ENCODE measurements at places on chromosomes 5 and 9.

DNA sequence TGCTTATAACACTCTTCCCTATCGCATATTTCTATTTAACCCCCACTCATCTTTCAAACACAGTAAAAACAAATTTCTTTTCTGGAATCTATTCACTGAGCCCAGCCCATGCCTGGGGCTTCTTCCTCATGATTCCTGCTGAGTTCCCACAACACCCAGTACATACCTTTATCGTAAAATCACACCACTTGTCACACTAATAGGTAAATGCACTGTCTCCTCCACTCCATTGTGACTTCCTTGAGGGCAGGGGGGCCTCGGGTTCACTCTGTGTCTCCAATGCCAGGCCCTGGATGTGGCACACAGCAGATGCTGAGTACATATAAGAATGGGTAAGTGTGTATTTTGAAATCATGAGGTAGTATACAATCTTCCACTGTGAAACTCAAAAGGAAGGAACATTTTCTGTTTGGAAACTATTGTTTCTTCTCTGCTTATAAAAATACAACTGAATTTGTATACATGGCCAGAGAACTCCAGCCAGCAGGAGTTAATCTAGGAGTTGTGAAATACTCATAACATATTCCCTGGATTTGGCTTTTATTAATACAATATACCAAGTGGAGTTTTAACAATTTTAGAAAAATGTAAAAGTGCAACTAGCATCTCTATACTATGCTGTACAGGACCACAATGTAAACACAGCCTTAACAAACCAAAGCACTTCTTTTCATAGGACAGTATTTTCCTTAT lies 7.2 kb downstream of the PLK2 start:
- DNase-seq = no peak

GRCh38 chr5:124546643-124547042 lies 199.8 kb downstream of the ZNF608 start:
- no peak for DNase-seq

- DNase-seq = no peak
Measured at GRCh38 chr9:87112656-87113055, 165.3 kb upstream of the GAS1 start.

DNA sequence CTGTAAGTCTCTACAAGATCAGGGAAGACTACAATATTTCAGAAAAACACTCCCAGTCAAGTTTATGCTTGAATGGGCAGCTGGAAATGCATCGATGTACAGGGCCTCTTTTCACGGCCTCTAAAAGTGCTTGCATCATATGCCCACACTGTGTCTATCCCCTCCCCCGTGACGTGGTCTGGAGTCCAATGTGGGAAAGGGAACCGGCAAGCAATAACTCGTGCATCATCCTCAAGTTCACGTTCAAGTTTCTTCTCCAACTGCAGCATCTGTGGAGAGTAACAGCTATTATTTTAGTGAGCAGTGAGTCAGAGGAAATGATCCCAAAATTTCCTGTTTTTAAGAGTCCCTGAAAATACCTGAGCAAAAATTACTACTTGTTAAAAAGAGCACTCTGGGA lies 22.3 kb downstream of the ATPSCKMT start:
- DNase-seq = no peak

DNA sequence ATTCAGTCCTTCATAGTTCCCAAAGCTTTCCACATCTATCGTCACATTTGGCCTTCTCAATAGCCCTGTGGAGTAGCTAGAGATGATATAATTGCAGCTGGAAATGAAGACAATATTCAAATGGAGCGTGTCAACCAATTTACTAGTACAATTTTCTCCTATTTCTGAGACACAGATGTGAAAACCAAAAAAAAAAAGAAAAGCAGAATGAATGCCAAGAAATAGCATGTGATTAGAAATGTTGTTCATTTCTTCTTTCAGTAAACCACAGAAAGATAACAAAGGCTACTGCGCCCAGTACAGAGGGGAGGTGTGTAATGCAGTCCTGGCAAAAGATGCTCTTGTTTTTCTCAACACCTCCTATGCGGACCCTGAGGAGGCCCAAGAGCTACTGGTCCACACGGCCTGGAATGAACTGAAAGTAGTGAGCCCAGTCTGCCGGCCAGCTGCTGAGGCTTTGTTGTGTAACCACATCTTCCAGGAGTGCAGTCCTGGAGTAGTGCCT lies 99.0 kb downstream of the MUSK start:
- no peak for DNase-seq
